ENCODE measurements at places on chromosomes 6 and 20.

DNA sequence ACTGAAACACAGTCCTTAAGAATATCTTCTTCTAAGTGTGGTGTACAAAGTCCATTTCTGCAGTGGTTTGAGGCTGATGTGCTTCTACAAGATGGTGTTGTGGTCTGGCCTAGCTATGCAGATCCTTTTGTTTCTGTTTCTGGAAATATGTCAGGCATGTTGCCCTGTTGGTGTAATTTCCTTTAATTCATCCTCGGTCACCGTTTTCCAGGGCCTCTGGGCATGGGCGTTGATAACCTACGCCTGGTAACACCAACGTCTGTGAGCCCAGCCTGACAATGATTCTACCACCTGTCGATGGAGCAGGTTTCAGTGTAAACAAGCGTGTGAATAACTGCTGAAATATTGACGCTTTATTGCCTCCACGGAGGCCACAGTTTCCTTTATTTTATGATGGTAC is 33.3 kb upstream of the AFDN start:
- no peak for DNase-seq

- no peak for DNase-seq
Measured at GRCh38 chr6:21001736-21002135, 467.5 kb downstream of the CDKAL1 start.

DNA sequence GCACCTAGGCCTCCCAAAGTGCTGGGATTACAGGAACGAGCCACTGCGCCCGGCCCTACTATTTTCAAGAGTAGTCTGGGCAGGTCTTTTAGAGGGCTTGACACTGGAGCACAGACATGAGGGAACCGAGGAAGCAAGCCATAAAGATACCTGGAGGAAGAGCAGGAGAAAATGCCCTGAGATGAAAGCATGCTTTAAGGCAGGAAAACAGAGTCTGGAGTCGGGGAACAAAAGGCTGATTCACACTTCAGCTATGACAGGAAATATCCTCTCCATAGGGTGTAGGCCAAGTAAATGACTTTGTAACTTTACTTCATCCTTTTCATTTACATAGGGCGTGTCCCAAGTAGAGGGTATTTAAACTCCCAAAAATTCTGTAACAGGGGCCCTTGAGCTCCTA is 4.3 kb upstream of the SERINC3 start:
- no peak for DNase-seq

- no peak for DNase-seq
Measured at GRCh38 chr6:2763876-2764540, 1.2 kb upstream of the WRNIP1 start.

GRCh38 chr6:10276106-10276505 is 138.8 kb downstream of the TFAP2A start:
- DNase-seq = peak; percentile 38

DNA sequence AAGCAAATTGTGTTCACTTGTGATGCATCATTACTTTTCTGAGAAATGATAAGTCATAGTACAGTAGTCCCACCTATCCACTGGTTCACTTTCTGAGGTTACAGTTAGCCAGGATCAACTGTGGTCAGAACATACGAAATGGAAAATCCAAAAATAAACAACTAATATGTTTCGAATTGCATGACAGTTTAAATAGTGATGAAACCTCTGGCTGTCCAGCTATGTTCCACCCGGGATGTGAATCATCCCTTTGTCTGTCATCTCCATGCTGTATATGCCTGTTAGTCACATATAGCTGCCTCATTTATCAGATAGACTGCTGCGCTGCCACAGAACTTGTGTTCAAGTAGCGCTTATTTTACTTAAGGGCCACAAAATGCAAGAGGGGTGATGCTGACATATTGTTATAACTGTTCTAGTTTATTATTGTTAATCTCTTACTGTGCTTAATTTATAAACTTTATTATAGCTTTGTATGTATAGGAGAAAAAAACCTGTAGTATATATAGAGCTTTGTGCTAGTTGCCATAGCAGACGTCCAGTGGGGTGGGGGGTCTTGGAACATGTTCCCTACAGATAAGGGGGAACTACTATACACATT is 29.2 kb downstream of the AFDN start:
- peak; percentile 57 for DNase-seq
